Activated B cell treated with CpG ODN at 0.5 μM for 24 hours (primary cell): ENCODE measurements at places on chromosomes 7 and 10.

- DNase-seq: no peak
Measured at GRCh38 chr7:98107313-98107721, 655 bp downstream of the LMTK2 start.

- no peak for DNase-seq
Measured at GRCh38 chr10:111756217-111757061, 427.1 kb downstream of the GPAM start.

- no peak for DNase-seq
Measured at GRCh38 chr10:96987842-96988175, 155.7 kb downstream of the LCOR start.

- DNase-seq: no peak
Measured at GRCh38 chr10:28958468-28958867, 281.1 kb downstream of the BAMBI start.

- DNase-seq: no peak
Measured at GRCh38 chr7:104174798-104175197, 33.0 kb downstream of the ORC5 start.

GRCh38 chr7:39810204-39810642 is 139.8 kb upstream of the CDK13 start:
- DNase-seq: no peak
